ENCODE measurements at places on chromosomes 5 and 9. TPM values are rescaled to one million over a fixed set of nuclear protein-coding genes. Genes with fewer than 3 reads are reported as not detected.

GRCh38 chr9:74663439-74663838, 166.3 kb downstream of the RORB start:
- no peak for DNase-seq

Gene BARHL1
- not detected for total RNA-seq

Gene AFAP1L1
- total RNA-seq, result 0.25 TPM

Gene NEUROG1
- total RNA-seq, result 222 TPM

All from glutamatergic neuron (in vitro differentiated cells).